ENCODE measurements at places on chromosomes 4 and X.

- DNase-seq = no peak
Measured at GRCh38 chr4:136301749-136302495, 1230.4 kb downstream of the PCDH18 start.

DNA sequence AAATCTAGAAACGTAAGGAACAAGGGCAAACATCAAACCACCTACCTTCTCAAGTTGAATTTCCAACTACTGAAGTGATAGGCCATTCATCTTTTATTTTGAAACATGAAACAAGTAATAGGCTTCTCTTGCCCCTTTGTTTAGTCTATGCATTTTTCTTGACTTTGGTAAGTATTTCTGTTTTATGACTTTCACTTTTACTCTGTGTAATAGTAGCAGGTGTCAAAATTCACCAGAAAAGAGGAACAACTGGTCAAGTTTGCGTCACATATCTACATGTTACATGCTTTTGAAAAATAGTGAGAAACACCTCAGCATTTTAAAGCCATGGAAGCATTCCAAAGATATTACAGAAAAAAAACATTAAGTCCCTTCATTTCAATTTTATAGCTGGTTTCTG is 157.1 kb upstream of the FTHL17 start:
- no peak for DNase-seq

DNA sequence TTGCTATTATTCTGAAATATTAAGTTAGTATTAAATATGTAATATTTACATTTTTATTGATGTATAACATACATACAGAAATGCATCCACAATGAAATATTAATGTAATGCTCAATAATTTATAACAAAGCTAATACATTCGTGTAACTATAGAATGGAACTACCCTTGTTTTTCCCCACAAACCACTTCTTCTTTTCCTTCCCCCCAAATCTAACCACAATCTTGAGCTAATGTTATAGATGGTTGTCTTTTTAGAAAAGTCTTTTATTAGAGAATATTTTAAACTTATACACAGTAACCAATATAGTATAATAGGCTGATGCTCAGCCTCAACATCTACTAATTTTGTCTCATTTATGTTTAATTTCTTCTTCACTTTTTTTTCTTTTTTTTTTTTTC is 4.5 kb upstream of the ZNF732 start:
- no peak for DNase-seq

- DNase-seq = no peak
Measured at GRCh38 chrX:118973389-118974087, 880 bp upstream of the LONRF3 start.

GRCh38 chrX:85544609-85545008 is 165.1 kb upstream of the POF1B start:
- no peak for DNase-seq

GRCh38 chrX:67780694-67781109 is 236.9 kb downstream of the AR start:
- DNase-seq = peak; percentile 32

DNA sequence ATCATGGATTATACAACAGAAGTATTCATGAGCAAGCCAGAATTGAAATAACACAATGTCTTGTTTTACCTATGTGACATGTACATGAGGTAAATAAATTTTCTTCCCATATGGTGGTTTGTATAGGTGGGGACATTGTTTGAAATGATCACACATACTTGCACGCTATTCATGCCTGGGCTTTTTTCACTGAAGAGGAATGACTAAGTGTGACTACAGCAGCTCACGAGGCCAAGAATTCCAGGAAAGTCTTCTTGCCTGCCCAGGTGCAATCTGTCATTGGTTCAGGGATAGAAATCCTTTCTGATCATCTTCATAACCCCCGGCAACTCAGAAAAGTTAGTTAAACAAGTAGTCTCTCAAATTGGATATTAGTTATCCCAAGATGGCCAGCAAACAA is 36.3 kb upstream of the AREG start:
- DNase-seq = no peak

- no peak for DNase-seq
Measured at GRCh38 chr4:185202984-185203485, 765 bp downstream of the CFAP97 start.

Measured in GM04503 (cell line).